ENCODE measurements at places on chromosomes 7 and 10.

DNA sequence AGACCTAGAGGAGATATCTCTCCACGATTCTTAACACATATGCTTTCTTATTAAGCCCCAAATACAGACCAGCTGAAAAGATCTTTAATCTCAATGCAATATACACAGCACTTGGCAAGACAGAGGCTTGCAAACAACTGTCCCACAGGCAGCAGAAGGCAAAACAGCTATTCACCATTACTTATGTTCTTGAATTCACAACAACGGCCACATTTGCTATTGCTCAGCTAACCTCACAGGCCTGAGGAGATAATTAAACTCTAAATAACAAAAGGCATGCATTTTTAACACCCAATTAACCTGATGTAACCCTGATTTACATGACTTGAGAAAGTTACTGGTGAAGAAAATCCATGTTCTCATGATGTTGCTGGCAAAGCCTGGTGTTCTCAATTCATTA is 216.4 kb downstream of the CRPPA start:
- no peak for DNase-seq

- no peak for DNase-seq
Measured at GRCh38 chr10:74799721-74800221, 26.6 kb upstream of the KAT6B start.

- DNase-seq: no peak
Measured at GRCh38 chr10:11382187-11382586, 229.3 kb downstream of the USP6NL start.

- DNase-seq: peak; percentile 58
Measured at GRCh38 chr7:1661461-1661860, 8.6 kb upstream of the ELFN1 start.

DNA sequence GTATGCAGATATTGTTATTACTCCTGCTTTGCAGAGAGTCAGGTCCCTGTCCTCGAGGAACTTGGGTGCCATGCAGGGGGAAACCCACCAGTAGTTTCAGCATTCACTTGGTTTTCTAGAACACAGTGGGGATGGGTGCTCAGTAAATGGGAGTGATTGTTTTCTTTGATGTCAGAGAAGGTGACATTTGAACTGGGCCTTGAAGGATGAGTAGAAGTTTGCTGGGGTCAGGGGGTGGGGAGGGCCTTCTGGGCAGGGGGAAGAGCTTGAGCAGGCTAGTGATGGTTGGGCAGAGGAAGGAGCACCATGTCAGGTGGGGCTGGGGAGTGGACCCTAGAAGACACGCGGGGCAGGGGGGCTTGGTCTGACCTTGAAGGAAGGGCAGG is 5.9 kb downstream of the ADAMTS14 start:
- DNase-seq: no peak

GRCh38 chr10:115432188-115432819 is 339.1 kb downstream of the ATRNL1 start:
- no peak for DNase-seq
